ENCODE measurements at places on chromosomes 16 and 17. TPM values are rescaled to one million over a fixed set of nuclear protein-coding genes. Genes with fewer than 3 reads are reported as not detected.

The C16orf82 gene
- not detected for total RNA-seq

GRCh38 chr17:29495011-29495410 is 71.8 kb downstream of the ABHD15 start:
- DNase-seq: peak; percentile 44

The CBFA2T3 gene
- not detected for total RNA-seq

DNA sequence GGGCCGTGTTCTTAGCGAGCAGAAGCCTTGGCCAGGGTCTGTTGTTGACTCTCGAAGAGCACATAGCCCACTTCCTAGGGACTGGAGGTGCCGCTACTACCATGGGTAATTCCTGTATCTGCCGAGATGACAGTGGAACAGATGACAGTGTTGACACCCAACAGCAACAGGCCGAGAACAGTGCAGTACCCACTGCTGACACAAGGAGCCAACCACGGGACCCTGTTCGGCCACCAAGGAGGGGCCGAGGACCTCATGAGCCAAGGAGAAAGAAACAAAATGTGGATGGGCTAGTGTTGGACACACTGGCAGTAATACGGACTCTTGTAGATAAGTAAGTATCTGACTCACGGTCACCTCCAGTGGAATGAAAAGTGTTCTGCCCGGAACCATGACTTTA is 18.5 kb downstream of the RSPRY1 start:
- no peak for DNase-seq

The TAT gene
- not detected for total RNA-seq

- DNase-seq: no peak
Measured at GRCh38 chr16:31569360-31569717, 41.6 kb downstream of the AHSP start.

DNA sequence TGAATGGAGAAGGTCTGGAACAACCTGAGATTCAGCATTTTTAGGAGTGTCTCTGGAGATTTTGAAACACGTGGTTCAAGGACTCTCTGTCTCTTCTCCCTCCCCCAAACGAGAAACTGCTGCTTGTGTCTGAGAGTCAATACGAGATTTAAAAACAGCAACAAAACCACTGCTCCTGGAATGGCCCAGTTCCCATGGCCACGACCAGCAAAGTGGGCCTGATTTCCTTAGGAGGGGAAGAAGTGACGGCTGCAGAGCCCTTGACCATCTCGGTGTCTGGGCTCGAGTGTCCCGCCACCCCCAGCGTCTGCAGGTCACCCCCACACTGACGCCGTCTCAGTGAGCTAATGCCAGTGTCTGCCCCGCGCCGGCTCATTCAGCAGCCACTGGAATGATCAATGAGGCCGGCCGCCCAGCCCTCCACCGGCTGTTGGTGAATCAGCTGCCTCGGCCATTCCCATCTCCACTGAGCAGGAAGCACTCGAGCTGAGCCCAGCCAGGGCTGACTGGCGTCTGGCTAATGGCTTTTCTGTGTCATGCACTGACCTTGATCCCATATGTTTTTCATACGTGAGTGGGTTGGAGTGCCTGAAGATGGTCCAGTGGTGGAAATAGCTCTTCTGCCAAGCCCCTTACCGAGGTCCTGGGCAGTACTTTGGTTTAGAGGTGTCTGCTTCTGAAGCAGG is 151.8 kb downstream of the PITPNC1 start:
- no peak for DNase-seq

GRCh38 chr17:40536295-40537171 is 28.7 kb downstream of the CCR7 start:
- no peak for DNase-seq

The PRSS22 gene
- total RNA-seq: 3.1 TPM

The SLC35G6 gene
- total RNA-seq: not detected

DNA sequence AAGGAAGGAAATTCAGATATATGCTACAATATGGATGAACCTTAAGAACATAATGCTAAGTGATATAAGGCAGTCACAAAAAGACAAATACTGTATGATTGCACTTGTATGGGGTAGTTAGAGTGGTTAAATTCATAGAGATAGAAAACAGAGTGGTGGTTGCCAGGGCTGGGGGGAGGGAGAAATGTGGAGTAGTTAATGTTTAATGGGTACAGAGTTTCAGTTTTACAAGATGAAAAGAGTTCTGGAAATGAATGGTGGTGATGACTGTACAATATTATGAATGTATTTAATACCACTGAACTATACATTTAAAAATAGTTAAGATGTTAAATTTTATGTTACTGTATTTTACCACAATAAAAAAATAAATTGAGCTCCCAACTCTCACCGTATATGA is 157.9 kb downstream of the TOX3 start:
- DNase-seq: no peak

GRCh38 chr16:49365711-49366509 is 7.7 kb upstream of the C16orf78 start:
- DNase-seq: no peak

DNA sequence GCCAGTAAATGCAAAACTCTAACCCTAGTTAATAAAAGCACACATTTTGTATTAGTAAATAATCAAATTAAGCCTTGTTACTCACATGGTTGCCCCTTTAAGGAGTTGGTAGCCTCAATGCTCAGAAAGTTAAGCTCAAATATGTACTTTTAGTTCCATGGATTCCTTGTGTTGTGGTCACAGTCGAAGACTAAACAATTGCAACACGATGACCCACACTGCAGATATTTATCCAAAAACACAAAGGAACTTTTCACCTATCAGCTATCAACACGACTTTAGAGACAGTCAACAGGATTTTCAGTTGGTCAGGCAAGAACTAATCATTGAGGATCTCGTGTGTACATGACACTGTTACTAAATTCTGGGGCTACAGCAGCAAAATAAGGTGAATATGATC is 47.4 kb upstream of the NUDT7 start:
- peak; percentile 4 for DNase-seq

The CES3 gene
- total RNA-seq: 9.1 TPM

DNA sequence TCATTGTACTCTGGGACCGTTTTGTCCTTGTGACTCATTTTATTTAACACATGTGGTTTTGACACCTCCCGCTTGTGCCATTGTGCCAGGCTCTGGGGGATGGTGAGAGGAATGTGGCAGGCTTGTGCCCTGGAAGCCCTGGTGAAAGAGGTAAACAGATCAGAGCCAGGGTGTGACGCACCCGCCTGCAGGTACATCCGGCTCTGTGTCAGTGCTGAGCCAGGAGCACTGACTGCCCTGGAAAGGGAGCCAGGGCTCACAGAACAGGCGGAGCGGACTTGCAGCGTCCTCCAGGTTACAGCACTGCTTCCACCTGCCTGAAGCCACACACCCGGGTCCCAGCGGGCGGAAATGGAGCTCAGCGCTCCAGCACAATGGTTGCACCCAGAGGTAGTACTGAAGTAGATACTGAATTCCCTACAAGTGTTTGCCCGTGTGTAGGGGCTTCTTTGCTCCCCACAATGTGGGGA is 30.6 kb downstream of the CDRT15 start:
- DNase-seq: peak; percentile 91

DNA sequence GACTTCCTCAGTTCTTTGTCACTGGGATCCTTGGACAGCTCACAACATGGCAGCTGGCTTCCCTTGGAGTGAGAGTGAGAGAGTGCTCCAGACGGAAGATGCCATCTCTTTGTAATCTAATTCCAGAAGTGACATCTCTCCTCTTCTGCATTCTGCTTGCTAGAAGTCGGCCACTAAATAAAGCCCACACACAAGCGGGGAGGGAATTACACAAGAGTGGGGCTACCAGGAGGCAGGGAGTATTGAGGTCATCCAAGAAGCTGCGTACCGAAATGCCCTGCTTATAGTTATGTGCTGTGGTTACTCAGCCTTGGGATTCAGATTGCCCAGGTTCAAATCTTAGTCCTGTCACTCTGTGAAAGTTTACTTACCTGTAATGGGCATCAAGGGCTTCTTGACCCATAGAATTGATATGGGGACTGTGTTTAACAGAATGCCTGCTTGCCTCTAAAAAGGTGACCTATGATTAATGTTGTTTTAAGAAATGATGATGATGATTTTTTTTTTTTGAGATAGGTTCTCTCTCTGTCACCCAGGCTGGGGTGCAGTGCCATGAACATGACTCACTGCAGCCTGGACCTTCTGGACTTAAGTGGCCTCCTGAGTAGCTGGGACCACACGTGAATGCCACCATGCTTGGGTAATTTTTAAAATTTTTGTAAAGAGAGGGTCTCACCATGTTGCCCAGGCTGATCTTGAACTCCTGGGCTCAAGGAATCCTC is 120.9 kb upstream of the HS3ST2 start:
- DNase-seq: no peak

DNA sequence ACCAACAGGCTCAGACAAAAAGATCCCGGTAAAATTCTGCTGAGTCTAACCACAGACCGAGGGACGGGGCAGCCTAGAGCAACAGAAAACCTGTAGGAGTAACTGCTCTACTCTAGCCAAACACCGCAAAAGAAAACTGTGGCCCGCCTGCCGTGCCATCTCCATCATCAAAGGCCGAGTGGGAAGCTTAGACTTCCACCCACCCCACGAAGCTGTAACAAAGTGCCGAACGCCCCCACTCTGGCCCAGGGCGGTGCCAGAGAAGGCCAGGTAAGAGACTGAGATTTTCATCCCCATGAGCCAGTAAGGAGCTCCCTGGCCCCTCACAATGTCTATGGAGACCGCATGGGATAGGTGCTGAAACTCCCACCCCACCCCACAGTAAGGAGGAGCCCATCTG is 231.9 kb upstream of the COX10 start:
- DNase-seq: no peak

DNA sequence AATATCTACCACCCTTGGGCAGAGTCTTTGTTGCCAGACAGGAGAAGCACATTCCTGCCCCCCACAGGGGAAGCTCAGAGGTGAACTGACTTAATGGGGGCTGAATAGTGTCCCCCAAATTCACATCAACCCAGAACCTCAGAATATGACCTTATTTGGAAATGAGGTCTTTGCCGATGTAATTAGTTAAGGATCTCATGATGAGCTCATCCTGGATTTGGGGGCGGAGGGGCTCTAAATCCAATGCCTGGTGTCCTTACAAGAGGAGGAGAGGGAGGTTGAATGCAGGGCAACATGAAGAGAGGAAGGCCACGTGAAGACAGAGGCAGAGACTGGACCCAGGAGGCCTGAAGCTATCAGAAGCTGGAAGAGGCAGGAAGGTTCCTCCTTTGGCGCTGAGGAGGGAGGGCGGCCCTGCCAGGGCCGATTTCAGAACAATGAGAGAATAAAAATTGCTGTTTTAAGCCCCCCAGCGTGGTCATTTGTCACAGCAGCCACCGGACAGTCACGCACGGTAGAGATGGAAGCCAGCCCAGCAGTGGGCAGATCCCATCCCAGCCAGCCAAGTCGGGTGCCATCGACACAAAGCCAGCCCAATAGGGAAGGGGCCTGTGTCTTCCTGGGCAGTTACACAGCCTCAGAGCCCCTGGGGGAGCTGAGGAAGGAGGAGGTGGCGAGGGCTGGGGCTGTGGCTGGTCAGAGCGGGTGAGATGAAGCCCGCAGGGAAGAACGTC is 21.3 kb downstream of the C16orf74 start:
- DNase-seq: no peak

GRCh38 chr17:17763136-17763535 is 73.7 kb downstream of the SREBF1 start:
- no peak for DNase-seq

The MYADML2 gene
- total RNA-seq: not detected

GRCh38 chr16:35651841-35652240 is 2192.4 kb downstream of the TP53TG3F start:
- DNase-seq: no peak

DNA sequence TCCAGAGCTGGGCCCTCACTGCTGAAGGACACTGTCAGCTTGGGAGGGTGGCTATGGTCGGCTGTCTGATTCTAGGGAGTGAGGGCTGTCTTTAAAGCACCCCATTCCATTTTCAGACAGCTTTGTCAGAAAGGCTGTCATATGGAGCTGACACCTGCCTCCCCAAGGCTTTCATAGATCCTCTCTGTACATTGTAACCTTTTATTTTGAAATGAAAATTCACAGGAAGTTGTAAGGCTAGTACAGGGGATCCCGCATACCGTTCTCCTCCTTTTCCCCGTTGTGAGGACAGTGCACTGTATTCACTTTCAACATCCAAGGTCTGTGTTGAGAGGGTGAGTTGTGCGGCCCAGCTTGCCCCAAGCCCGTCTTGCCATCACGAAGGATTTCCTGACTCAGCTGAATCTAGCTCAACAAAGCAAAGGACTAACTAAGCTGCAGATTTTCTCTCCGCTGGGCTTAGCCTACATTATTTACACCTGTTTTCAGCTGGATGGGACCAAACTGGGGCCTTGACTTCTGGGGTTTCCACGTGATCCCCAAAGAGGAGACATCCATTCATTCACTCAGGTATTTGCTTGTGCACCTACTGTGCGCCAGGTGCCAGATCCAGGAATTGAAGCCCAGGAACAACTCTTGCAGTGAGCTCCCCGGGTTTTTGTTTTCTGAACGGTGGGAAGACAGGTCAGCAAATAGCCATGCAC is 5.2 kb upstream of the TMEM235 start:
- DNase-seq: no peak

The TRIM72 gene
- not detected for total RNA-seq

DNA sequence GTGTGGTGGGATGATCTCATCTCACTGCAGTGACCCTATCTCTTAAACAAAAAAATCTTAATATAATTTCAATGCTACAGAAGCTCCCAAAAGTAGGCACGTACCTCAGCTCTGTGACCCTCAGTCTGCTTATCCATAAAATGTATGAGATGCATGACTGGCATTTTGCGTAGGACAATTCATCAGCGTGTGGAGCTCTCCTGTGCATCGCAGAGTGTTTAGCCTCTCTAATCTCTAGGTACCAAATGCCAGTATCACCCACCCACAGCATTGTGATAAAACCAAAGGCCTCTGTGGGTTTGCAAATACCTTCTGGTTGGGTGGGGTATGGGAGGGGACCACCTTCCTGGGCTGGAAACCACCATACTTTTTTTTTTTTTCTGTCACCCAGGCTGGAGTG is 19.0 kb upstream of the TUBG2 start:
- DNase-seq: no peak

The PLLP gene
- 1.1 TPM for total RNA-seq

The ABCA9 gene
- total RNA-seq: 1.8 TPM

DNA sequence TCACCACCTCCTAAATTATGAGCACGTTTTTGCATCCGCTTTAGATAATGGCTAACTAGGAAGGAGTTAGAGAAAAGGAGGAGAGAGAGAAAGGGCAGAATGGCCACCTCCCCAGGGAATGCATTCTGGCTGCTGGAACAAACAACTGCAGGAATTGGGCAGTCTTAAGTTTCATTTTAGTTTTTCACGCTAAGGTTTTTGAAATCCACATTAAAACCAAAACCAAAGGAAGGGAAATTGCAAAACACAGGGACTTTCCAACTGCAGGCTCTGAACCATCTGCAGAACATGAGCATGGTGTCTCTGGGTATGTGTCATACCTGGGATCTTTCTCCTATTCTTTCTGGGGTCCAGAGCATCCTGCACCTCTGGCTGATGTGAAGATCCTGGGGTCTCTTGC is 12.1 kb upstream of the CCL8 start:
- no peak for DNase-seq

- DNase-seq: peak; percentile 45
Measured at GRCh38 chr17:72591289-72592241, 470.7 kb downstream of the SOX9 start.

Data from mammary epithelial cell (primary cell).